ENCODE measurements at places on chromosomes 5 and 9.

DNA sequence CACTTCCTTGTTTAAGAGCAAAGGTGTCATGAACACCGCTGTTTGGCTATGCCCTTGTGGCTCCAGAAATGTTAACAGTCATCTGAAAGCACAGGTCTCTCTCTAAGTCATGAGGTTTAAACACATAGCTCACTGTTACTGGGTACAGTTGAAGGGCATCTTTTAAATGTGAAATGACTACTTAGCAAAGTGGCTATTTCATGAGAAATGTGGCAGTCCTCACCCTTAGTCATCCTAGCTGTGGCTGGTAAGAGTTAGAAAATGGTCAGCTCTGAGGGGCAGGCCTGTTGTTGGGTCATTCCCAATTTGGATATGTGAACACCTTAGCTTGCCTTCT lies 24.2 kb upstream of the TMEM171 start:
- DNase-seq = no peak

GRCh38 chr5:151509231-151509630 lies 61.8 kb downstream of the SLC36A1 start:
- no peak for DNase-seq

DNA sequence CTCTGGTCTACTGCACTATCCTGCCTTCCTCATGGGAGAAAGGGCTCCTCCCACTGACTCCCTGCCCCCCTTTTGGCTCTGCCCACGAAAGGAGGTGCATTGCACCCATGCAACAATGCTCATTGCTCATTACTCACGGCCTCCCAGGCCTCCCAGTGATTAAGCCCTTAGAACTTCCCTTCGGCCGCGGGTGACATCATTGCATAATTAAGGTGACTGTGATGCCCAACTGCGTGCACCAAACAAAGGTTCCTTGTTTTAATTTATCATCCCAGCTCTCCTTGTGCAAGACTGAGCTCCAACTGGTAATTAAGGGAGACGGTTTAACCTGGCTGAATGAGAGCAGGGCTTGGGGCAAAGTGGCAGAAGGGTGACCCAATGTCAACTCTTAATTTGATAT lies 180.4 kb downstream of the GAS1 start:
- DNase-seq = no peak

- no peak for DNase-seq
These were observed 415.8 kb downstream of the SPATA31D1 start for GRCh38 chr9:82404196-82404870.

GRCh38 chr5:6784481-6784880 lies 71.2 kb downstream of the TENT4A start:
- no peak for DNase-seq
